HL-60 (cell line): ENCODE measurements at places on chromosomes 4 and X.

DNA sequence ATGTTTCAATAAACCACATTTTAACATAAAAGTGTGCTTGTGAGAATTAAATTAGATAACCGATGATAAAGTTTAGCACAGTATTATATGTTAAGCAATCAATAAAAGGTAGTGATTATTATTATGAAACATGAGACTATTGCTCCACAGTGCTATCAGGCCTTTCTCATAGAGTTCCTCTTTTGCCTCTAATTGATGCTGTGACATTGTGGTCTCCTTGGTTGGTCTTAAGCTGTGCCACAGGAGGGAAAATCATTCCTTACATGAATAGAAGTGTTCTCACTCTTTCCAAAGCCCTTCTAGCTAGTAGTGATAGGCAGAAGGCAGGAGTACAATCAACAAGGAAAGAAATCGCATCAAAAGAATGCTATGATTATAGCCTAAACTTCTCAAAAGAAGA lies 9.2 kb upstream of the PDHA2 start:
- DNase-seq = no peak

DNA sequence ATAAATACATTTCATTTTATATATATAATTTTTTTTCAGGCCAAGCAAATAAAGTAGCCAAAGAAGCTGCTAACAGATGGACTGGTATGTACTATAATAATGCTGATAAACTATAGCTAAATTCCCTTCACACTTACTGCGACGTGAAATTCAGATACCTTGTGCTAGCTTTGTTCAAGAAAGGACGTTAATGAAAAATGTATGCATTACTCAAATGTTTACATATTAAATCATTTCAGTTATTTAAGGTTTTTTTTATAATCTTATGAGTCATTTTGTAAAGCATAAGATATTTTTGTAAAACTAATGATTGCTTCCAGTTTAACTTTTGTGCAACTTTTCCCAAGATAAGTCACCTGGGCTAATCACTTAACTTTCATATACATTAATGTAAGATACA lies 57.2 kb upstream of the TMEM131L start:
- DNase-seq = no peak

DNA sequence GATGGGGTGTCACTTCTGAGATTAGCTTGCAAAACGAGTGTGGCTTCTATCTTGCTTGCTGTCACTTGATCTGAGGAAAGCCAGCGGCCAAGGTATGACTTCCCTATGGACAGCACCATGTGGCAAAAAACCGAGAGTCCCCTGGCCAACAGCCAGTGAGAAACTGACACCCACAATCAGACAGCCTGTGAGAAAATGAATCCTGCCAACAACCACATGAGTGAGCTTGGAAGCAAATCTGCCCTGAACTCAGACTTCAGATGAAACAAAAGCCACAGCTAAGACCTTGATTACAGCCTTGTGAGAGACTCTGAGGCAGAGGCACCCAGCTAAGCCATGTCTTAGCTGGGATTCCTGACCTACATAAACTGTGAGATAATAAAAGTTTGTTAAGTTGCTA lies 45.5 kb downstream of the PPP1R2C start:
- DNase-seq = no peak

DNA sequence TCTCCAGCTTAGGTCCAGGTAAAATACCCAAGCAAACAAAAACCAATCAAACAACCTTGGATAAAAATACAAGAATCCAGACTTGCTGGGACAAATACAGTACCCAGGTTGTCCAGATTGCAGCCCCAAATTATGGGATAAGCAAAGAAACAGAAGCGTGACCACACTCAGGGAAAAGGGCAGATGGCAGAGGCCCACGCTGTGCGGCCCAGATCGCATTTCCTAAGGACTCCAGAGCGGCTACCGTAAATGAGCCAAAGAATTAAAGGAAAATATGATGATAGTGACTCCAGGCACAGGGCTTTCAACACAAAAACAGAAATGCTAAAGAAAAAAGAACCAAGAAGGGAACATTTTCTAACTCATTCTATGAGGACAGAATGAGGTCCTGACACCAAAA lies 50.3 kb downstream of the FGFRL1 start:
- DNase-seq = no peak

- DNase-seq = no peak
These were observed 9.8 kb upstream of the ARX start for GRCh38 chrX:25025615-25026014.

GRCh38 chrX:106917830-106918500 lies 2.2 kb upstream of the CLDN2 start:
- no peak for DNase-seq

- DNase-seq = no peak
These were observed 15.0 kb upstream of the CD99L2 start for GRCh38 chrX:150913511-150913910.

- no peak for DNase-seq
These were observed 113.8 kb upstream of the NKX1-1 start for GRCh38 chr4:1519787-1520661.

DNA sequence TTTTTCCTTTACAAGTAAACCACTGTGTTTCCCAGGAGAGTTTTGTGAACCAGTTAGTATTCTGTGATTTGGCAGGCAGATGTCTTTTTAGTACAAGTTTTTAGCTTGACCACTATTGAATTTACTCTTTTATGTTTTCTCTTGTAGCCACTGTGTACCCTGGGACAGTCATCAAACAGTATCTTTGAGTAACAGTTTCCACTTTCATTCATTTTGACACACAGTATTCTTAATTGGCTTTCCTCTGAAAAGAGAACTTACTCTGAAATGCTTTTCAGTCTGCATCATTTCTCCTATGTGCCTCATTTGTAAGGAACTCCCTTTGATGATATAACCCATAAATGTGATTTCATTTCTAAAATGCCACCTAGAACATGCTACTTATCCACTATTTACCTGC lies 476.5 kb downstream of the PDGFC start:
- no peak for DNase-seq

GRCh38 chr4:15110120-15110571 lies 107.9 kb downstream of the CPEB2 start:
- peak; percentile 24 for DNase-seq

DNA sequence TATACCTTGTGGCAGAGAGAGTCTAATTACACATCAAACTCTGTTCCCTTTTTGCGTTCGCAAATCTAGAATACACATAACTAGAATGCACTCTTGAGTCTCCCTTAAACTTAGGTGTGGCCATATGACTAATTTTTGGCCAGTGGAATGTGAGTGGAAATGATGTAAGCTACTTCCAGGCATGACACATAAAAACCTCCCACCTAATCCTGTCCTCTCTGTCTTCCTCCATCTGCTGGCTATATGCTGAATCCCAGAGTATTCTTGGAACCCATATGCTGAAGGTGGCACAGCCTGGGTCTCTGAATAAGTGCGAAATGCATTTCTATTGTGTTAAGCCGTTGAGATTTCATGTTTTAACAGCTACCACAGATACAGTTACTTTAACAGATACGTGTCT lies 269.9 kb upstream of the NRK start:
- DNase-seq = no peak

DNA sequence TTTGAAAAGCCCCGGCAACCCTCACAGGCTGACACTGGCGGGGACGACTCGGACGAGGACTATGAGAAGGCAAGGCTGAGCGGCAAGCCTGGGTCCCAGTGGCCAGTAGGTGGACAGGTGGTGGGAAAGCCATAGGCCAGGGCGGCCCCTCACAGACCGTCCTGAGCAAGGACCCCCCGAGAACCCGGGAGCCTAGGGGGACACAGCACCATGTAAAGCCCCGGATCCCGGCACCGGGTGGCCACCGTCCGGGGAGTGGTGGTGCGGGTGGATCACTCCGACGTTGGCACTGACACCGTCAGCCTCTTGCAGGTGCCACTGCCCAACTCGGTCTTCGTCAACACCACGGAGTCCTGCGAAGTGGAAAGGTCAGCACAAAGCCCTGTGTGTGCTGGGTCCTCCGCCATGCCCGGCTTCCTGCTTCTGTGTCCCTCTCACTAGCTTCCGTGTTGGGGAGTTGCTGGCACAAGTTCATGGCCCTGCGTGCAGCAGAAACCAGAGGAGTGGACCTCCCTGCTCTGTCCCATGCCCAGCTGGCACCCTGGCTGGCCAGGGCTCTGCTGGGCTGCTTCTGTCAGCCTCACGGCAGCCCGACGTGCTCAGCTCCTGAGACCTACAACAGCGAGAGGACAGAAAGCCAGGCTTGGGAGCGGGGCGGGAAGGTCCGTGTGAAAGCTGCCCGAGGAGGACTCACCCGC lies 11.9 kb upstream of the ADD1 start:
- DNase-seq = no peak

GRCh38 chr4:86218746-86219473 lies 140.9 kb downstream of the MAPK10 start:
- no peak for DNase-seq
